Ascending aorta (tissue), 2 donors: ENCODE measurements at places on chromosomes 2 and 18.
A peak's percentile ranks its signal among the peaks of the same experiment; 100 is the strongest.

DNA sequence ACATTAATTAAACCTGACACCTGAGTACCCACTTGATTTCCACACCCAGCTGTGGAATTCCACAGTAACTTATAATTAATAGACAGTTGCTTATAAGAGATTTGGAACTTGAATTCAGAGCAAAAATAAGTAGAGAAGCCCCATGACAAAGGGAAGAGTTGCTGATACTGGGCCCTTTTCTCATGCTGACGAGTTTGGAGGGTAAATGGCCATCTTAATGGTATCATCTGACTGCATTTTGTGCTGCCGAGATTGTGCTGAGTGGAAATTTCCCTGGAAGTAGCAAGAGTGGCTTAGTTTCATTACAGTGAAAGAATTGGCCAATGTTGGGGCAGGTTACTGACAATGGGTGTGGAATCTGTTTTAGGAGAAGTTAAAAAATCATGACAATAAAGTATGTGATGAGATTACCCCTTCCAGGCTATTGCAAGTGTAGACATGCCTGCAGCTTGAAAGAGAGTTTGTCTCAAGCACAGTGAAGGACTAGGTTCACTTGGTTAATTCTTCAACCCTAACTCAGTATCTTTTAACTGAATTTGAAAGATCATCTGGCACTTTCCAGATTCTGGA is 49.9 kb downstream of the VSNL1 start:
- no peak for DNase-seq

DNA sequence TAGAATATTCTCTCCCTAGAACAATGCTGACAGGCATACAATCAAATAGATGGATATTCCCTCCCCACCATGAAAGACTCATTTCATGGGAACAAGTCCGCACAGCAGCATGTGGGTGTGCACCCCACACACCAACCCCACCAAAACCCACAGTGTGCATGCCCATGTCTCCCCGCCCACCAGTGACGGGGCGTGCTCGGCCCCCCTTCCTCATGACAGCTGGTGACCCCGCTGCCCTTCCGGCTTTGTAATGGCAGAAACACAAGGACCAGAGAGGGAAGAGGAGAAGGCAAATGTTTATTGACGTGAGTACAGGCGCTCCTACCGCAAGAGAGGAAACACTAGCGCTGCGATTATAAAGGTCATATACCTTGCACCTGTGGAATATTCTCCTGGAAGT is 30.8 kb upstream of the ODC1 start:
- no peak for DNase-seq

GRCh38 chr2:240423788-240424191 is 11.7 kb upstream of the GPC1 start:
- DNase-seq, result no peak

DNA sequence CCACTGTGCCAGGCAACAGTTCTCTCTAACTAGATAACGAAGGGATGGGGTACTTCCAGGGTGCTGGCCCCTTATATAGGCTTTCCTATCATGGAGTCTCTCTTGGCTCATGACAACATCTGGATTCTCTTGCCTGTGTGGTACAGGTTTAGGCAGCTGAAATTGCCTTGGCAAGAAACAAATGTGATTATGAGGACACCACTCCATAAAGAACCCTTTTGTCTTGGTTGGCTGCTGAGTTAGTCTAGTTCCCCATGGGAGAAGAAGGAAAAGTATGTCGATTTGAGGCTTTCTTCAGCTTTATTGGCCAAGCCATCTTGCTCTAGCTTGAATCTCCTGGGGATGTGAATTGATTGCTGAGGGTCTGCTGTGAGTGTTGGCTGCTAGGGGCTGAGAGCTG is 76.3 kb upstream of the ZCCHC2 start:
- no peak for DNase-seq

DNA sequence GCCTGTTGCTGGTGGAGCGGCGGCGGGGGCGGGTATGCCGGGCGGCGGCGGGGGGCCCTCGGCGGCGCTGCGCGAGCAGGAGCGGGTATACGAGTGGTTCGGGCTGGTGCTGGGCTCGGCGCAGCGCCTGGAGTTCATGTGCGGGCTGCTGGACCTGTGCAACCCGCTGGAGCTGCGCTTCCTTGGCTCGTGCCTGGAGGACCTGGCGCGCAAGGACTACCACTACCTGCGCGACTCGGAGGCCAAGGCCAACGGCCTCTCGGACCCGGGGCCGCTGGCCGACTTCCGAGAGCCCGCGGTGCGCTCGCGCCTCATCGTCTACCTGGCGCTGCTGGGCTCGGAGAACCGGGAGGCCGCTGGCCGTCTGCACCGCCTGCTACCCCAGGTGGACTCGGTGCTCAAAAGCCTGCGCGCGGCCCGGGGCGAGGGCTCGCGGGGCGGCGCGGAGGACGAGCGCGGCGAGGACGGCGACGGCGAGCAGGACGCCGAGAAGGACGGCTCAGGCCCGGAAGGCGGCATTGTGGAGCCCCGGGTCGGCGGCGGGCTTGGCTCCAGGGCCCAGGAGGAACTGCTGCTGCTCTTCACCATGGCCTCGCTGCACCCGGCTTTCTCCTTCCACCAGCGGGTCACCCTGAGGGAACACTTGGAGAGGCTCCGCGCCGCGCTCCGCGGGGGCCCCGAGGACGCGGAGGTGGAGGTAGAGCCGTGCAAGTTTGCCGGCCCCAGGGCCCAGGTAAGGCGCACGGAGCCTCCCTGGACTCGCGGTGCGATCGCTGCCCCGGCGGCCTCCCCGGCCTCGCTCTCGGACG is 1.0 kb downstream of the ZCCHC2 start:
- DNase-seq, result no peak

DNA sequence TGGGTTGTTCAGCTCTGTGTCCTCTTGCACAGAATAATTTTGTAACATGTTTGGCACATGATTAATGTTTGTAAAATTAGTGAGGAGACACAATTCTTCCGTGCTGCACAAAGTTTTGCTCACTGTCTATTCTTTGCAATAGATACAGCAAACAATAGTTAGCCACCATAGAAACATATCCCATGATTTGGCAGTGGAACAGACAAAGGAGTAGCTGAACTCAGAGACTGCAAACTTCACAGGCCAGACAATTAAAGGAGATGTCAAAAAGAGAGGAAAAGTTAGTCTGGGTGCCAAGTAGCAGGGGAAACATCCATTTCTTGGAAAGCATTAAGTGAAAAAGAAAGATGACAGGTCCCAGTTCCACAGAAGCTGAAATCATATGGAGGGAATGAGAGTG is 267.4 kb upstream of the NRXN1 start:
- DNase-seq, result no peak

GRCh38 chr18:79186649-79187048 is 117.5 kb downstream of the ATP9B start:
- DNase-seq, result no peak

DNA sequence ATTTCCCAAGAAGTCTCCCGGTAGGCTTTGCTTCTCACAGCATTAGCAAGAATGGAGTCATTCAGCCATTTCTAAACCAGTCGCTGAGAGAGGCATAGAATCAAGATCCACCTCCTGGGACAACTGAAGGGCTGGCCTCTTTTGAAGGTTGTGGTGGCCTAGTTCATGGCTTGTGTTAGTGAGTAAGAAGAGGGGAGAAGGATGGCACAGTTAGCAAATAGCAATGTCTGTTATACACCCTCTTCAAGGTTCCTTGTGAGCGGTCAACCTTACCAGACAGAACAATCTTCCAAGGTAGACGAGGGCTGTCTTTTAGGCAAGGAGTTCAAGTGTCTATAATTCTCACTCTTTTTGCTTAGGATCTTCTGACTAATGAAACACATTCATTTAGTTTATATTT is 35.4 kb upstream of the DNAH7 start:
- DNase-seq, result no peak

- no peak for DNase-seq
Measured at GRCh38 chr18:8603663-8604520, 5.3 kb upstream of the RAB12 start.

GRCh38 chr2:105454801-105455485 is 56.1 kb upstream of the FHL2 start:
- no peak for DNase-seq

GRCh38 chr18:11106894-11107293 is 42.5 kb downstream of the PIEZO2 start:
- no peak for DNase-seq

GRCh38 chr2:65931056-65931455 is 498.7 kb upstream of the SPRED2 start:
- no peak for DNase-seq

DNA sequence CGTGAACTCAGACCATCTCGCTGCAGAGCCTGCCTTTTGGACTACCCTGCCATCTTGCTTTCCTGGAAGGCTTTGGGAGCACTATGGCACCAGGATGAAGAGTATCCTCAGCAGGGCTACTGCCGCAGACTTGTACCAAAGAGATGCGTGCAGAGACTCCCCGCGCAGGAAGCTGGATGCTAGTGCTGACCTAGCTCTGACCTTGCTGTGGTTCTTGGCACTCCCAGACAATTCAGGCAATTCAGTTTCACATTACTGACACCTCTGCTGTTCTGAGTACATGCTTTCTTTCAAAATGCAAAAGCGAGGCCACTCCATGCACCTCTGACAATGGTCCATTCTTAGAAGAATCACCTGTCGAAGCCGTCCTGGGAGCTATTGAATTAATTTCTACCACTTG is 251.5 kb upstream of the MEX3C start:
- no peak for DNase-seq

GRCh38 chr2:222033541-222033940 is 265.3 kb downstream of the PAX3 start:
- no peak for DNase-seq

GRCh38 chr2:42386682-42387081 is 25.7 kb upstream of the COX7A2L start:
- no peak for DNase-seq

DNA sequence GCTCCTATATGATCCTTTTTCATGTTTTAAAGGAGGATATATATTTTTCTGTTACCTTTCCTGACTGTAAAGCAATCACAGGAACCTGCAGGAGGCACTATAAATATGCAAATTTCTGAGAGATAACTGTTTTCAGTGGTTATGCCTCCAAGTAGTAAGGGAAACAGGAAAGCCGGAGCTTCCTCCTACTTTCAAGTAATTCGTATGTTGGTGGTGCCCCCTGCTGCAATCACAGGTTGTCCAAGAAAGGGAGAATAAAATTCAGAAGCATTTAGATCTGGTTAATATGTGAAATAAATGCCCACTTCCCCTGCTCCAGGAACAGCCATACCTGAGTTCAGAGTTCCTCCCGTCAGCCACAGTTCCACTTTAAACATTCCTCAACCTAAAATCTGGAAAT is 12.0 kb upstream of the BCL11A start:
- DNase-seq, result no peak

GRCh38 chr2:73839653-73840411 is 11.1 kb downstream of the STAMBP start:
- no peak for DNase-seq

DNA sequence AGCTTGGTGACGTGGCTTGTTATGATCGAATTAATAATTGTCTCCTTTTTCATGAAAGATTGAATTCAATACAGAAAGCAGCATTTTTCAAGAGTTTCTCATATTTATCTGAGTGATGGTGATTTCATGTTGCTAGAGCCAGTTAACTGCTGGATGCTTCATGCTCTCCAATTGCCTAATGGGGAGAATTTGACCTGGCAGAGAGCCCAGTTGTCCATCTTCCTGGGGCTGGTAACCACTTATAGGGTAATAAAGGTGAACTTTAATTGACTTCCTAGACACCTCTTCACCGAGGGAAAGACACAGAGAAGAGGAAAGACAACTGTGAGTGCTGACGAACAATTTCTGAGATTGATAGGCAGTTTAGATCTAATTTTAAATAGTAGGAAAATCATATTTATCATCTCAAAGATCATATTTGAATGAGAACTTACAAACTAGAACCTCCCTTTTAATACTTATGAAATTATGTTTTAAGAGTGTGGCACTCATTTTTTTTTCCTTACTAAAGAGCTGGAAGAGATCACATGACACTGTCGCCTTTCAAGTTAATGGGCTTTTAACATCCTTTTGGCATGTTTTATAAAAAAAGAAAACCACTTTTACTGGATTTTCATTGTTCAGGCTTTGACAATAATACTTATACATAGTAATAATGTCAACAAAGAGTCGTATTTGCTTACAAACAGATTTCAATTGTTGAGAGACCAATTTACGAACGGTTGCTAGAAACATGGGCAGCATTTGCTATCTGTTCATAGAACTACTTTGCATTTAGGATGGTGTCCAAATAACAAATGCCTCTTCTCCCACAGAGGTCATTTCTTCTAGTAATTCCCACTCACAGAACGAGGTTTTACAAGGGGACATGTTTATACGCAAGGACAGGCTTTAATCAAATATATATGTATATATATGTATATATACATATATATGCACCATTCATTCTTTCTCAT is 153.3 kb downstream of the RAPGEF4 start:
- DNase-seq, result no peak

DNA sequence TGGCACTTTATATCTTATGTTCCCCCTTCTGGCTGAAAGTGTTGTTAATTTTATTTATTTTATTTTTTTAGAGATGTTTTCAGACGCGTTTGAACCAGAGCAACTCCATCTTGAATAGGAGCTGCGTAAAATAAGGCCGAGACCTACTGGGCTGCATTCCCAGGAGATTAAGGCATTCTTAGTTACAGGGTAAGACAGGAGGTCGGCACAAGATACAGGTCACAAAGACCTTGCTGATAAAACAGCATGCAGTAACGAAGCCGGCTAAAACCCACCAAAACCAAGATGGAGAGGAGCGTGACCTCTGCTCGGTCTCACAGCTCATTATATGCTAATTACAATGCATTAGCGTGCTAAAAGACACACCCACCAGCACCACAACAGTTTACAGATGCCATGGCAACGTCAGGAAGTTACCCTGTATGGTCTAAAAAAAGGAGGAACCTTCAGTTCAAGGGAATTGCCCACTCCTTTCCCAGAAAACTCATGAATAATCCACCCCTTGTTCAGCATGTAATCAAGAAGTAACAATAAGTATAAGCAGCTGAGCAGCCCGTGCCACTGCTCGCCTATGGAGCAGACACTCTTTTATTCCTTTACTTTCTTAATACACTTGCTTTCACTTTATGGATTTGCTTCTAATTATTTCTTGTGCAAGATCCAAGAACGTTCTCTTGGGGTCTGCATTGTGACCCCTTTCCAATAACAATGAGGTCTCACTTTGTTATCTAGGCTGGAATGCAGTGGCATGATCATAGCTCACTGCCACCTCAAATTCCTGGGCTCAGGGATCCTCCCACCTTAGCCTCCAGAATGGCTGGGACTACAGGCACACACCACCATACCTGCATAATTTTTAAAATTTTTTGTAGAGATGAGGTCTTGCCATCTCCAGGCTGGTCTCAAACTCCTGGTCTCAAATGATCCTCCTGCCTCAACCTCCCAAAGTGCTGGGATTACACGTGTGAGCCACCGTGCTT is 55.9 kb downstream of the CACNB4 start:
- no peak for DNase-seq

DNA sequence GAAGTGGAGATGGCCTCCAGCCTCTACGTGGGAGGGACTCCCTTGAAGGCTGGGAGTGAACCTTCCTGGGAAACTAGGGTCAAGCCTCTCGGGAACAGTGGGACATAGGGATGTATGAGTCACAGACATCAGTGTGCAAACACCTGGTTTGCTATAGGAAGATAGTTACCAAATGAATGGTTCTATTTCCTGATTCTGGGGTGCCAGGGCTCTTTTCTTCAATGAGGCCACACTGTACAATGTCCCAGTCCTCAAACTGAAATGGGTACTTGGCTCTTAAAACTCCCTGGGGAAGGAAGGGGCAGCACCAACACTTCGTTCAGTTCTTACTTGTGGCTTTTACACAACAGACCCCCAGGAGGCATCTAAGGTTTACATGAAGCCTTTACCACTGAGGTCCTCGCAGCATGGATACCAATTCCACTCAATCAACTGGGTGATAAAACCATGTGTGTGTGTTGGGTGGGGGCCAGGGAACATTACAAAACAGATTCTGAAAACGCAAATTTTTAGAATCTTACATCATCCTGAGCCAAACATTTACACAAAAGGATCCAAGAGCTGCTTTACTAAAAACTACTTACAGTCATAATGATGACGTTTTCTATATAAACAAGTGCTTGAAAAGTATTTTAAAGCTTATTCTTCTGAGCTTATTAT is 10.4 kb downstream of the ERFE start:
- peak; percentile 91 for DNase-seq
